ENCODE measurements at places on chromosomes 5 and 9.

- no peak for DNase-seq
Observed at GRCh38 chr5:171830686-171831085, 45.1 kb downstream of the SMIM23 start.

DNA sequence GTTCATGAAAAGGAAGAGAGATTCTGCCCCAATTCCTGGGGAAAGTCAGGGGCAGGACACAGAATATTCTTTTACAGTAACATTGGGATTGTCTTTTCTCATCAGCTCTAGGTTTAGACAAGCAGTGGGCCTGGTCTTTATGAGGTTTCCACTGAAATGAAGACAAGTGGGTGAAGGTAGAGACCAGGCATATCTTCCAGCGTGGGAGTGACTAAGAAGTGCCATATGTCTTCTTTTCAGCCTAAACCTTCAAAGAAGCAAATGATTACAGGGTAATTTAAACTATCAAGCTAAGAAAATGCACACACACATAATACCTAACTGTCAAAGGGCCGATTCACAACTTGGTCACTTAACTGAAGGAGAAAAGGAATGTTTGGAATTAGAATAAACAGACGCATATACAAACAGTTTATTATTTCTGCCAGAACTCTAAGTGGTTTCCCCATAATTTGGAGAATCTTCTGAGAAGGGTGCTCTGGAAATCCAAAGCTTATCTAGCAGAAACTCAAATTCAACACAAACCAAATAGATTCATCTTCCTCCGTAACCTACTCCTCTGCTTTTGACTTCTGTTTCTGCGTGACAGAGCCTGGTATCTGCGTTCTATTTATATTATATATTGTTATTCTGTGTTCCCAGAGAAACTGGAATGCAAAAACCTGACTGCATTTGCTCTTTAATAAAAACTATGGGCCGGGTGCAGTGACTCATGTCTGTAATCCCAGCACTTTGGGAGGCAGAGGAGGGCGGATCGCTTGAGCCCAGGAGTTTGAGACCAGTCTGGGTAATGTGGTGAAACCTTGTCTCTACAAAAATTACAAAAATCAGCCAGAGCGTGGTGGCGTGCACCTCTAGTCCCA lies 22.0 kb upstream of the TEK start:
- peak; percentile 58 for DNase-seq

DNA sequence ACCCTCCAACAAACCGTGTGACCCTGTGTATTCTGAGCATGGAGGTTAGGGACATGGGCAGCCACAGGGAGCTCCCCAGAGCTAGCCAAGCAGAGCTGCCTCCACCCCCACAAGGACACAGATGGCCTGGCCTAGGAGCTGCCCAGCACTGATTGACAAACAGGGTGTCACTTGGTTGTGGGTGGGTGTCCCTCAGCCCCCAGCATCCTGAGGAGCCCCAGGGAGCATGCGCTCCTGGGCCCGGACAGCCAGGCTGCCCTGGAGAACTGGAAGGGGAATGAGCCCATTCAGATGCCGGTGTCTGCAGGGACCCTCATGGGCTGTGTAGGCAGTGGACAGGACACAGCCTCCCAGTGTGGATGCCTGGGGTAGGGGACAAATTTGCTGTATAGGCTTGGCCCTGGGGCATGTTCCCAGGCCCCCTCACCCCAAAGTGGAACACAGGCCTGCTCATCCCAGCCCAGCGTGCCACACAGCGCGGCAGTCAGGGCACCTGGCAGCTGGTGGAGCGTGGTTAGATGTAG lies 124.8 kb upstream of the LMX1B start:
- no peak for DNase-seq

DNA sequence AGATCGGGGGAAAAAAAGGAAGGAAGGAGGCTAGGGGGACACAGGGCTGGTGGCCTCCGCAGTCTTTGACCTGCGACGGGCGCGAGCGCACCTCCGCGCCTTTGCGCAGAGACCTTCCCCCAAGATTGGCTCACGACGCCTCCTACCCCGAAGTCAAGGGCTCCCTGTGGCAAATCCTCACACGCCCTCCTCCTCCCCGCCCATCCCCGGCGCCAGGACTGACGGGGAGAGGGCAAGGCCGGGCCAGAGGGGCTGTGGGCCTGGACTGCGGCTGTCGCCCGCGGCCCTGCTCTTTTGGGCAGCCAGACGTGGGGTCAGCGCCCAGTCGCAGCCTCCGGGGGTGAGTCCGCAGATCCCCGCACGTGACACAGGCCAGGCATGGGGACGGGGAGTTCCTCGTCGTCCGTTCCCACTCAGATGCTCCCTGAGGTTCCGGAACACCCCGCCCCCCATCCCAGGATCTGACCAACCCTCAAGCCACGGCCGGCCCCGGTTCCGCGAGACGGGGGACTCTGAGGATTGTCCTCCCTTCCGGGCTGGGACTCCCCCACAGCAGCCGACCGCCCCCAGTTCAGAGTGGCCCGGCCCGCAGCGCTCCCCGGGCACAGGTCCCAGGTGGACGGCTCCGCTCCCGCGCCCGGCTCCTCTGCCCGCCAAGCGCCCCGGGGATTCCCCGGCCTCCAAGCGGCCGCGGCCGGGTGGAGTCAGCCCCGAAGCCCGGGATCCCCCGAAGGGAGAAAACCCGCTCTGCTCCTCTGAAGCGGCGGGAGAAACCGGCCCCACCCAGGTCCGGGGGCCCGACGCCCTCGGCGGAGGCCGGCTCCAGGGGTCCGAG lies 543 bp upstream of the ANKRD33B start:
- peak; percentile 75 for DNase-seq

- no peak for DNase-seq
Observed at GRCh38 chr5:111126896-111127295, 34.7 kb downstream of the WDR36 start.

- DNase-seq, result peak; percentile 87
Observed at GRCh38 chr5:38871790-38872551, 26.2 kb downstream of the OSMR start.

- DNase-seq, result no peak
Observed at GRCh38 chr5:14869233-14869632, 2.3 kb downstream of the ANKH start.

DNA sequence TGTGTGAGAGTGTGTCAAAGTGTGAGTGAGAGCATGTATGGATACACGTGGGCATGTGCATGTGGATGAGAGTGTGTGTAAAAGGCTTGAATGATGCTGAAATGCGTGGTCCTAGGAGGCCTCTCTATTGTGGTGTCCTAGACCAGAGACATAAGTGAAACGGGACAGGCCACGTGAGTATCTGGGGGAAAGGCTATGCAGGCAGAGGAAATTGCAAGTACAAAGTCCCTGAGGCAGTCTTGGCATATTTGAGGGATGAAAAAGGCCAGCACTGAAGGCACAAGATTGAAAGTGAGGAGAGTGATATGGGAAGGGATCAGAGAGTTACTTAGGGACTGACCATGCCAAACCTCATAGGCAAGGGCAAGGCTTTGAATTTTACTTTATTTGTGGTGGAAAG lies 67.2 kb upstream of the CCDC152 start:
- DNase-seq, result no peak

DNA sequence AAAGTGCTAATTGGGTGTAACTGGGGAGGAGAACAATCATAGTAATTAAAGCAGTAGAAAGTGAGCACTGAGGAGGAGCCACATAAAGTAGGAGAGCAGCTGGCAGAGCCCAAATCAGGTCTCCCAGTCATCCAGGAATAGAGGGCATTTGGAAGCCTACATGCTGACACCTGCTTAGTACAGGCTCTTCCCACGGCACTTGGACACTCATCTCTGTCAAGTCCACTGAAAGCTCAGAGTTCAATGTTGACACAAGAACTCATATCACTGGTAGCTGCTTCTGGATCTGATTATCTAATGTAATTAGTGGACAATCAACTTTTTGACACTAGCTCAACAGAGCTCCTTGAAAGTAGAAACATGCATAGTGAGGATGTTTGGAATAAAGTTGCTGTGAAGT lies 45.9 kb upstream of the PCSK1 start:
- no peak for DNase-seq

DNA sequence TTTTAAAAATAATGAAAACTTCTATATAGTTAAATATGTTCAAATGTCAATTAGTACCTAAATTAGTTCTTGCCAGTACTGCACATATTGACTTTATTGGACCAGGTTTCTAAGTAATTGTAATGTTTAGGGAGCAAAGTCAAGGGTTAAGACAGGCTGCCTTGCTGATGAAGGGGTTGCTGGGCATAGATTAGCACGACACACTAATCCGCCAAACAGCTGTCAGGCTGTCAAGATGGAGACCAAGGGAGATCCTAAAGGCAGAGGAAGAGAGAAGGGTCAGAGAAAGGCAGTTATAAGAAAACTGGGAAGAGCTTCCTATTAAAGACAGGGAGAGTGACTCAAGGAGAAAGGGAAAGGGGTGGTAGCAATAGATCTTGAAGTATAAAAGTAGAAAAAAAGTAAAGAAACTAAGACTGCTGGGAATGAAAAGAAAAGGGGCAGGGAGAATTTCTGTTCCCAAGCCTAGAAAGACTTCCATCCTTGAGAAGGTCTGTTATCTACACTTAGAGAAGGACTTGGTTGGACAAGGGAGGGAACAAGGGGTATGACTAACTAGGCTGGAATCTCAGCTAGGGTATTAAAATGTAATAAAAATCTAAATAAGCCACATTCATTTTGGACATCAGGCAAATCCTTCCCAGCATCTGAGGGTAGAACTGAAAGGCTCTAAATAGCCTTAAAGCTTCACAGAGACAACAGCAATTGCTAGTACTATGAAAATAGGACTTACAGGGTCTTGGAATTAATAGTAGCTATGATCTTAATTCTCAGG lies 188.7 kb downstream of the FBXL17 start:
- peak; percentile 36 for DNase-seq

- DNase-seq, result peak; percentile 63
Observed at GRCh38 chr5:73365301-73365853, 83.2 kb downstream of the FOXD1 start.

- no peak for DNase-seq
Observed at GRCh38 chr5:72895758-72896157, 60.1 kb upstream of the FCHO2 start.

DNA sequence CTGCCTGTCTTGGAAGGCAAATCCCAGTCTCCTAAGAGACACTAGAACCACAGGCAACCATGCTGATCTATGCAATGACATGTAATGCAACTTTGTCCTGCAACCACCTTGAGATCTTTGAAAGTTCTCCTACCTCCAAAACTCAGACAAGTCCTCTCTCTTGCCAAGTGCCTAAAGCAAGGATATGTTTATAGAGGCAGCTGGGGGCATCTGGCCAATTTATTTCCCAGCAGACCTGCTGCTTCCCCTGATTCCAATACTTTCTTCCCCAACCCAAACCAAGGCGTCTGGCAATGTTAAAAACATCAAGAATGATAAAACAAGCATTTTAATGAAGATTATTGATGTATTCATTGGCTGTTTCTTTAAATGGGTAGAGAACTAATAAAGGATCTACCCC lies 138.4 kb downstream of the DOCK8 start:
- DNase-seq, result no peak

DNA sequence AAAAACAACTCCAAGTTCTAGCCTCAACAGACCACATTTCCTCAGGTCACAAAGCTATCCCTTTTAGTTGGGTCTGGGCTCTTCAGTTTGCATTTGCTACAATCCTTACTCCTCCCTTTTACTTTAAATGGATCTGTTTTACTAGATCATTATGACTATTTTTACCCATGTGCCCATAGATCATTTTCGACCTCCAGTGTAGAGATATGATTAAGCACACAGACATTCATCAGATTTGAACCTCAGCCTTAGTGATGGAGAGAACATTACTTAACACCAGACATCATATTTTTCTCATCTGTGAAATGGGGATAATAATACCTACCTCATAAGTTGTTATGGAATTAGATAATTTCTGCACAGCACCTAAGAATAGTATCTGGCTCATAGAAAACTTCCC lies 141.9 kb downstream of the NPR3 start:
- DNase-seq, result no peak

- no peak for DNase-seq
Observed at GRCh38 chr9:2231101-2231500, 216.0 kb downstream of the SMARCA2 start.

GRCh38 chr5:5481206-5481605 lies 58.7 kb downstream of the ICE1 start:
- no peak for DNase-seq

DNA sequence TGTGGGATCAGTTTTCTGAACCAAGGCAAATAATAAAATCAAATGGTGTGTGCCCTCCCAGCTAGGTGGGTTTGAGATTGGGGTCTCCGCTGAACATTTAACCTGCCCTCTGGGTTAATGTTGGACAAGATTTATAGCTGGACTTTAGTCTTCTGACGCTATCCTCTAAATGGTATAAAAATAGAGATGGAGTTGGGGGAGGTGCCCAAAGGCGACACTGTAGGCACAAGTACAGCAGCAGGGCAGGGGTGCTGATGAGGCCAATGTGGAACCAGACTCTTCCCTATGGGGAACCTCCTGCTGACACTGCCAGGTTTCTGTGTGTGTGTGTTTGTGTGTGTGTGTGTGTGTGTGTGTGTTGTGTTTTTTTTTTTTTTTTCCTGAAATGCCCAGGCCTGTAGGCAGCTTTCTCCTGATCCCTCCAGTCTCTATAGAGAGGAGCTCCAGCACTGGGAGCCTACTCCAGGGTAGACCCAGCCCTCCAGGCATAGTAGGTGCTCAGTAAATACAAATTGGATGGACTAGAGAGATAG lies 37.9 kb downstream of the PCDH1 start:
- no peak for DNase-seq

DNA sequence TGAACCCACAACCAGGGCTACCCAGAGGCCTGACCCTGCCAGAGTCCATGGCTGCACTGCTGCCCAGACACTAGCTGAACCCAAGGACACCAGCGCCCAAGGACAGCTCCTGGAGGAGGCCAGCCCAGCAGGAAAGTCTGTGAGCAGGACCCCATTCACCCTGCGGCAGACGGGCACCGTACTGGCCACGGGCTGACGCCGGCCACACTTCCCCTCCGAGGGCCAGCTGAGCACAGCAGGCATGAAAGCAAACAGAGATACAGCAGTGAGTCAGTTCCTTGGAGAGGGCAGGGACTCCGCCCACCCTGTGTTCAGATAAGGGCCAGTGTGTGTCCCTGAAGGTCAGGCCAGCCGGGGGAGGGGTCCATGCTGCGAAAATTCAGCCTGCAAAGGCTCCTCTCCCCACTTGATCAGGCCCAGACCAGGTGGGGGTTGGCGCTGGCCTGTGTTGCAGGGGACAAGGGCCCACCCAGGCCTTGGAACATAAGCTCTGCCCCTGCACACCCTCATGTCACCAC lies 3.2 kb downstream of the RNF208 start:
- DNase-seq, result peak; percentile 75

- DNase-seq, result no peak
Observed at GRCh38 chr5:154351141-154351540, 94.7 kb upstream of the SAP30L start.

DNA sequence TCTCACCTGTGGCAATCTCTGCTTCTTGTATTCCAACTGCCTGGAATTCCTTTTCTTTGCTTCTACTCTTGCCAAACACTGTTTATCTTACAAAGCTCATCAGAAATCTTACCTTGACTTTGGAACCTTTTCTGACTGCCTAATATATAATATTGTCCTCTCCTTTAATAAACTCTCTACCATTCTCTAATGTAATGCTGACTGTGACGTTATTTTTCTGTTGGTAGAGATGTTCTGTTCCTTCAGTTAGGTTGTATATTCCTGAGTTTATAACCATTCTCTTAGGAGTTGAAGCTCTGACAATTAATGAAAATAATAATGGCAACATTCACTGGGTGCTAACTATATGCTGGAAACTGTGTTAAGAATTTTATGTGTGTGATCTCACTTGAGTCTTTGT lies 188.8 kb upstream of the ATP10B start:
- no peak for DNase-seq

GRCh38 chr5:157447201-157447637 lies 12.8 kb upstream of the NIPAL4 start:
- no peak for DNase-seq

Data from AG08396 (cell line).